T-cell (primary cell): ENCODE measurements at places on chromosomes 6 and 20. TPM values are rescaled to one million over a fixed set of nuclear protein-coding genes. Genes with fewer than 3 reads are reported as not detected.

Gene SRSF3
- 323 TPM for total RNA-seq

Gene SLC2A4RG
- 110 TPM for total RNA-seq

Gene LY6G6D
- total RNA-seq: not detected

Gene RFX6
- total RNA-seq: not detected

Gene RXRB
- total RNA-seq: 76.2 TPM

Gene GABBR1
- total RNA-seq: 48.0 TPM

Gene MAS1L
- total RNA-seq: not detected

Gene RSPH4A
- total RNA-seq: 0.91 TPM

Gene GLO1
- 25.6 TPM for total RNA-seq

Gene CFAP206
- 0.35 TPM for total RNA-seq

Gene LAMA2
- total RNA-seq: 0.62 TPM

Gene GSTA3
- total RNA-seq: not detected

GRCh38 chr6:145814035-145814500 is 527 bp downstream of the FBXO30 start:
- DNase-seq: peak; percentile 12
- no peaks in the 10 kb centered on the region for H3K36me3 ChIP-seq

- H3K27ac ChIP-seq: no peak overlapping the region
- no peak for DNase-seq
- no peak overlapping the region for H3K4me3 ChIP-seq
- no peaks in the 10 kb centered on the region for H3K36me3 ChIP-seq
Measured at GRCh38 chr6:110491644-110492317, 15.4 kb upstream of the SLC22A16 start.

- no peak overlapping the region for H3K4me3 ChIP-seq
- H3K4me1 ChIP-seq: no peaks in the 10 kb centered on the region
- DNase-seq: no peak
- H3K27me3 ChIP-seq: no peaks in the 10 kb centered on the region
Measured at GRCh38 chr6:44432726-44433125, 45.2 kb downstream of the CDC5L start.

- H3K27ac ChIP-seq: no peak overlapping the region
- peaks cover 45% of the 10 kb centered on the region for H3K27me3 ChIP-seq
- H3K36me3 ChIP-seq: no peaks in the 10 kb centered on the region
- DNase-seq: no peak
- no peak overlapping the region for H3K4me3 ChIP-seq
- peaks cover 9% of the 10 kb centered on the region for H3K4me1 ChIP-seq
Measured at GRCh38 chr6:3252369-3252768, 6.4 kb upstream of the PSMG4 start.

GRCh38 chr20:58867211-58867610 is 14.7 kb downstream of the GNAS start:
- no peak overlapping the region for H3K27ac ChIP-seq
- no peaks in the 10 kb centered on the region for H3K4me1 ChIP-seq
- no peak overlapping the region for H3K4me3 ChIP-seq
- no peaks in the 10 kb centered on the region for H3K36me3 ChIP-seq

DNA sequence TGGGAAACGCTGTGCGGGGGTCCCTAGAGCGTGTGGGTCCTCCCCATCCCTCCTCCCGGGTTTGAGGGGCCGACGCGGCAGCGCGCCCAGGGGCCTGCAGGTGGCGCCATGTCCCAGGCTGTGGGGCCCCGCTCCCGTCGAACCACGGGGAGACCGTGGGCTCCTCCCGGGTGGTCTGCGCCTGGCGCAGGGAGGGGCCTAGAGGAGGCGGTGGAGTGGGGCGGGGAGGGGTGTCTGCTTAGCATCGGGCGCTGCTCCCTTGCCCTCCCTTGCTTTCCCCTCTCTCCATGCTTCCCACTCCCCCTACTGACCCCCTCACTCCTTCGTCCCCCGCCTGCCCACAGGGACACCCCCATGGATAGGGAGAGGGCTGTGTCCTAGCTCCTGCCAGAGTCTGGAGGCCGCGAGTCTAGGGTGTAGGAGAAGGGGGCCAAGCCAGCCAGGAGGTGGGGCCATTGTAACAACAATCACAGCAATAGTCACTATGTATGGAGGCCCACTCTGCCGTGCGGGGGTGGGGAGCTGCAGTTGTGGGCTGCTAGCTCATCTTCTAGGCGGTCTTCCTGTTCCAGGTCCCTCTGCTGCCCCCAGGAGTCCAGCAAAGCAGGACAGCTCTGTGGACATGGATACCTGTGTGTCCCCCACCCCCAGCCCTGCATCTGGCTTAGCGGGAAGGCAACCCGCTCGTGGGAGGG is 51.7 kb downstream of the CHMP4B start:
- no peaks in the 10 kb centered on the region for H3K27me3 ChIP-seq
- H3K27ac ChIP-seq: no peak overlapping the region
- H3K36me3 ChIP-seq: no peaks in the 10 kb centered on the region

DNA sequence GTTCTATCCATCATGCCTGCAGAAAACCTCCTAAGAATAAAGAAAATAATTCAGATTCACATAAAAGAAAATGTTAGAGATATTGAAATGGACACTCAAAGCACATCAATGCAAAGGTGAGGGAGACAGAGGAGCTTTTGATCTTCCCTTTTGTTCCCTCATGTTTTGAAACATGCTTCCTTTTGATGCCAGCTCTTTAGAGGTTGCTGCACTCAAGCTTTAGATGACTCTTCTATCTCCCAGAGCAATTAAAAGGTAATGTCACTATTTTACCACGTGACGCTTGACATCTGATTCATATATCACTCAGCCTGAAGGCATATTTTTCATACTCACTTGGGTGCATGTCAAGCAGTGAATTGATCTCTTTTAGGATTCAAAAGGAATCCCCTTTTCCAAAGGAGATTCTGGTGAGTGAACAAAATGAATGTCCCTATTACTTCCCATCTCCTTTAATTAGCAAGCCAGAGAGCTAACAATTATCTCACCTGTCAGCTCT is 1026.7 kb downstream of the KIF16B start:
- no peak overlapping the region for H3K27ac ChIP-seq
- no peak overlapping the region for H3K4me3 ChIP-seq
- no peaks in the 10 kb centered on the region for H3K27me3 ChIP-seq
- H3K4me1 ChIP-seq: no peaks in the 10 kb centered on the region
- no peak for DNase-seq

DNA sequence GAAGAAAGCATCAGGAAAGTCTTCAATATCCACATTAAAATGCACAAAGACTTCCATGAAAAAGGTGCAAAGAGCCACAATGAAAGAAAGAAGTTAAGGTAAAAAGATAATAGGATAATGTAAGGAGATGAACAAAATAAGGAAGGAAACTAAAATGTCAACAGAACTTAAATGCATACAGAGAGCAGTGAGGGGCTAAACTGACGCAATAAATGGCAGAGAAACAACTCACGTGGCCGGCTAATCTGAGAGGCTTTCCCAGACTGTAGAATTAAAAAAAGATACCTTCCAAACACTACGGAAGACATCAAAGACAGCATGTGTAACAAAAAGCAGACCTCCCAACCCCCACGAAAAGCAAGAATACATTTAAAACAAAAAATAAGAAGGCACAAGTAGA is 73.7 kb downstream of the GMDS start:
- no peak for DNase-seq
- H3K27me3 ChIP-seq: no peaks in the 10 kb centered on the region
- no peaks in the 10 kb centered on the region for H3K36me3 ChIP-seq
- peaks cover 2% of the 10 kb centered on the region for H3K4me1 ChIP-seq

DNA sequence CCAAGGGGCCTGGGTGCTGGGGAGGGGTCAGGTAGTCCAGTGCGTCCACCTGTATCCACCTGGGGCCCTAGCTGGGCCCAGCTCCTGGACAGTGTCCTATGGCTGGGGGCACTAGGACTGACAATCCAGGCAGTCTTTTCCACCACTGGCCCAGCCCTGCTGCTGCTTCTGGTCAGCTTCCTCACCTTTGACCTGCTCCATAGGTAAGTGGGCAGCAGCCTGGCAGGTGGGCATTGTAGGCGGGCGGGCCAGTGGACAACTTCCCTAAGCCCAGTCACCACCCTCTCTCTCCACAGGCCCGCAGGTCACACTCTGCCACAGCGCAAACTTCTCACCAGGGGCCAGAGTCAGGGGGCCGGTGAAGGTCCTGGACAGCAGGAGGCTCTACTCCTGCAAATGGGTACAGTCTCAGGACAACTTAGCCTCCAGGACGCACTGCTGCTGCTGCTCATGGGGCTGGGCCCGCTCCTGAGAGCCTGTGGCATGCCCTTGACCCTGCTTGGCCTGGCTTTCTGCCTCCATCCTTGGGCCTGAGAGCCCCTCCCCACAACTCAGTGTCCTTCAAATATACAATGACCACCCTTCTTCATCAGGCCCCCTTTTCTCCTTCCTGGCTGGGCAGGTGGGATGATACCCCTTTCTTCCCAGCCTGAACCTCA is 584 bp downstream of the C20orf141 start:
- peaks cover 4% of the 10 kb centered on the region for H3K27me3 ChIP-seq
- no peak for DNase-seq
- peaks cover 9% of the 10 kb centered on the region for H3K4me1 ChIP-seq
- no peaks in the 10 kb centered on the region for H3K36me3 ChIP-seq

GRCh38 chr20:47783828-47784598 is 1.3 kb downstream of the SULF2 start:
- H3K27ac ChIP-seq: no peak overlapping the region
- H3K36me3 ChIP-seq: no peaks in the 10 kb centered on the region

GRCh38 chr6:112231164-112231563 is 23.2 kb downstream of the LAMA4 start:
- no peaks in the 10 kb centered on the region for H3K27me3 ChIP-seq
- H3K4me3 ChIP-seq: no peak overlapping the region
- H3K27ac ChIP-seq: no peak overlapping the region
- H3K36me3 ChIP-seq: no peaks in the 10 kb centered on the region
- H3K4me1 ChIP-seq: no peaks in the 10 kb centered on the region
- DNase-seq: no peak

GRCh38 chr6:129110690-129111343 is 227.9 kb downstream of the LAMA2 start:
- DNase-seq: no peak
- H3K4me1 ChIP-seq: no peaks in the 10 kb centered on the region
- no peak overlapping the region for H3K4me3 ChIP-seq

DNA sequence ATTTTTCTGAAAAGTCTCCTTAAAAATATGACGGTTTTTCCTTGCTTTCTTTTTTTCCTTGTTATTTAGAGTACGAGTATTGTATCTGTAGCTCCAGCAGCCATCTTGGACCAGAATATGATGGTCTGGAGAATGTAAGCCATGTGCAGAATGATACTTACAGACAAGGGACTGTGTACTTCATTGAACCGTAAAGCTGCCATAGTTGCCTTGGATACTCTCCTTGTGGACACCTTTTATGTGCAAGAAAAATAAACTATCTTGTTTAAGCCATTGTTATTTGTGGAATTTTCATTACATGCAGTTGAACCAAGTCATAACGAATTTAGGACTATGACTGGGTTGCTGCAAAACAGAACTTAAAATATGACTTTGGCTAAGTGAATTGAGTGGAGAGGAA is 485.8 kb upstream of the CITED2 start:
- no peak for DNase-seq
- no peak overlapping the region for H3K27ac ChIP-seq
- H3K27me3 ChIP-seq: no peaks in the 10 kb centered on the region
- H3K36me3 ChIP-seq: no peaks in the 10 kb centered on the region

GRCh38 chr20:32585011-32585585 is at the start of gene NOL4L:
NOL4L (minus strand) TSS chr20:32585333; CDS start chr20:32584890, 443 bp downstream.
- H3K4me1 ChIP-seq: peaks cover 18% of the 10 kb centered on the region
- no peaks in the 10 kb centered on the region for H3K27me3 ChIP-seq
- peak; percentile 31 for DNase-seq
- no peaks in the 10 kb centered on the region for H3K36me3 ChIP-seq

- H3K4me3 ChIP-seq: no peak overlapping the region
- H3K27me3 ChIP-seq: no peaks in the 10 kb centered on the region
- no peak for DNase-seq
- H3K4me1 ChIP-seq: no peaks in the 10 kb centered on the region
- H3K27ac ChIP-seq: no peak overlapping the region
Measured at GRCh38 chr6:1917626-1918371, 308.1 kb downstream of the FOXC1 start.

DNA sequence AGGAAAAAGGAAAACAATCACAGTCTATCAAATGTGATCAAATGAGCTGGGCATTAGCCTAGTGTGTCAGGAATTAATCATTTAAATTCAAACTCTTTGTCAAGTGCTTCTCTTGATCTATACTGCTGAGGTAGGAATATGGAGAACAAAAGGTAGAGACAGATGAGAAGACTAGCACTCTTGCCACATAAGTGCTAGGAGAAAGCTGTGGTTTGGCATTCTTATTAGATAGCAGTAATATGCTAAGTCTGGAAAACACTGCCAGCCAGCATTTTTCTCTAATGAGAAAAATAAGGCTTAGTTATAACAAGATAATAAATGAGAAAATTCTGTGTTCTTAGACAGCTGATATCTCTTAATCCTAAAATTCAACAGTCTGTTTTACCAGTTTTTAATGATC is 38.9 kb downstream of the ORC3 start:
- no peaks in the 10 kb centered on the region for H3K36me3 ChIP-seq
- no peaks in the 10 kb centered on the region for H3K4me1 ChIP-seq
- no peaks in the 10 kb centered on the region for H3K27me3 ChIP-seq
- H3K27ac ChIP-seq: no peak overlapping the region

GRCh38 chr20:36821964-36822437 is 48.4 kb upstream of the DSN1 start:
- no peaks in the 10 kb centered on the region for H3K27me3 ChIP-seq
- H3K4me1 ChIP-seq: no peaks in the 10 kb centered on the region
- no peak for DNase-seq

DNA sequence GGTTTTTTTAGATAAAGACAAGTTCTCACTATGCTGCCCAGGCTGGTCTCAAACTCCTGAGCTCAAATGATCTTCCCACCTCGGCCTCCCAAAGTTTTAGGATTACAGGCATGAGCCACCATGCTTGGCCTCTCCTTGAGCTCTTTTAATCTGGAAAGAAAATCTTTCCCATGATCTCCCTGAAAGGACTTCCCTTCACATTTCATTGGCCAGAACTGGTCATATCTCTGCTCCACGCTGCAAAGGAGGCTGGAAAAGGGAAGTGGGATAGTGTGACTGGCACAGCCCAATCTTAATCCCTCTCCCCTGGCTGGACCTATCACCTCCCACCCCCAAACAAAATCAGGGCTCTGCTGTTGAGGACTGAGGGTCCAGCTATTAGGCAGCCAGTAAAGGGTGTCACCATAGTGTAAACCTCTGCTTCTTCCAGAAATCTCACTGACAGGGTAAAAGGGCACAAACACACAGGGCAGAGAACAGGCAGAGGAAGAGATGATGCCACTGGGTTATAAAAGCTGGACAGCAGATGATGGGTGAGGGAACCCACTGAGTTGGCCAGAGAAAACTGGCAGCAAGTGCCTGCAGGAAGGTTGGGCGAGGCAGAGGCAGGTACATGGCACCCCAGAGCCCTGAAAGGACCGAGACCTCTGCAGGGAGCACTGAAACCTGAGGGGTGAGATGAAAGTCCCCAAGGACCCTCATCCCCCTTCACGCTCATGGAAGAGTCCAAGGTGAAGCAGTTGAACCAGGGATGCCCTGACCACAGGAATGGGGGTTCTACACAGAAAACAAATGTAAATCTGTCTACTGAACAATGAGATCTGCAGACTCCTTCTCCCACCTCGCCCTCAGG is 83.1 kb upstream of the PTPN1 start:
- no peak overlapping the region for H3K4me3 ChIP-seq
- no peak overlapping the region for H3K27ac ChIP-seq
- no peak for DNase-seq
- no peaks in the 10 kb centered on the region for H3K27me3 ChIP-seq
